ENCODE measurements at places on chromosomes 7 and 10.

GRCh38 chr10:24306507-24306875 lies 97.6 kb downstream of the KIAA1217 start:
- DNase-seq: peak; percentile 35

DNA sequence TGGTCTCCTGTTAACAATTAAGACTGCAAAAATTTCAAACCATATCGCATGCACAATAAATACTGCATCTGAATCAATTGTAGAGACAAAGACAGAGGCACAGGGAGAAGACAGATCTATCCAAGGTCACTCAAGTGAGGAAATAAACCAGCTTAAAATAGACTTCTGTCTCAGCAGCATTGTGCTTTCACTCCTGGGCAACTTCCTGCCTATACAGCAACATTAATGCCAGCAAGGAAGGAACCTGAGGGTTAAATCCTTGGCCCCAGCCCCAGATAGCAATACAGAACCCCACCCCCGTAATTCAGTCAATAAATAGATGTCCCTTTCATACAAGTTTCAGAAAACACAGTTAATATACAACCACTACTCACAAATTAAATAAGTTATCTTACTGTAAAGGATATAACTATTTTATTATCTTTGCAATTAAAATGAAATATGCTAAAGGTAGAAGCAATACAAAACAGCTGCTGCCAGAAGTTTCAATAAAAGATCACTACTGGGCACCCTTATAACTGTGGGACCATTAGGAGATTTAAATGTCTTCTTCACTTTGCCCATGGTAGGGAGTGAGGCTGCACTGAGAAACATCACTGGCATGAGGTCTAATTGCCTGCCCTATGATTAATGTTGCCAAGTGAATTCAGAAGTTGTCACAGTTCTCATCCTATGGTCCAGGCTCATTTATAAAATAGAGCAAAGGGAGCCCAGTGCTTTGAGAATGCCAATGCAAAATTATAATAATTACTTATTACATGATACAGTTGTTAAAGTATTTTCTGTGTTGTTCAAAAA lies 49.4 kb downstream of the CAV1 start:
- no peak for DNase-seq

- DNase-seq: peak; percentile 33
Observed at GRCh38 chr7:138564365-138564764, 104.3 kb downstream of the TRIM24 start.

DNA sequence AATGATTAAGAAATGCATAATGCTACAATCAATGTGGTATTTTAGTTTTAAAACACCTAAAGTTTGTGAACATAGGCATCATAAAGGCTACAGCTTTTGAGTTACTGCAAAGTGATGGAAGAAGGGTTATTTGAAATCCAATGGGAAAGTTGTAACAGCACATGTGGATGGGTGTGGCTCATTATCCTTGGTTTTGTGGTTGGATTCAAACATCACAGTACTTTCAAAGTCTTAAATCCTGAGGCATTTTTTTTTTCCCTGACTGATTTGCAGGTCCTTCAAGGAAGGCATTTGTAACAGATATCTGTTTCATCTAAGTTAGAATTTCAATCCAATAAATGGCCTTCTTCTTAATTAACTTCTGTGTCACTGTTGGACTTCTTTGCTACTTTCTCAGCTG lies 9.8 kb upstream of the SHTN1 start:
- DNase-seq: no peak

DNA sequence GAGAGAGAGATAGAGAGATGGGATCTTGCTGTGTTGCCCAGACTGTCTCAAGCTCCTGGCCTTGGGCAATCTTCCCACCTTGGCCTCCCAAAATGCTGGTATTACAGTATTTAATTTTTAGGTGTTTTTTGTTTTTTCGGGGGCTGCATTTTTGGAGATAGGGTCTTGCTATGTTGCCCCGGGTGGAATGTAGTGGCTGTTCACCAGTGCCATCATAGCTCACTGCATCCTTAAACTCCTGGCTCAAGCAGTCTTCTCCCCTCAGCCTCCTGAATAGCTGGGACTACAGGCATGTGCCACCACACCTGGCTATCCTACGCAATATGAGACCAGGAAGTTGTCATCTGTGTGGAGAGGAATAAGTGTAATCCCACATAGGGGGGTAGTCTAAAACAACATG lies 42.4 kb downstream of the KCTD7 start:
- DNase-seq: no peak

DNA sequence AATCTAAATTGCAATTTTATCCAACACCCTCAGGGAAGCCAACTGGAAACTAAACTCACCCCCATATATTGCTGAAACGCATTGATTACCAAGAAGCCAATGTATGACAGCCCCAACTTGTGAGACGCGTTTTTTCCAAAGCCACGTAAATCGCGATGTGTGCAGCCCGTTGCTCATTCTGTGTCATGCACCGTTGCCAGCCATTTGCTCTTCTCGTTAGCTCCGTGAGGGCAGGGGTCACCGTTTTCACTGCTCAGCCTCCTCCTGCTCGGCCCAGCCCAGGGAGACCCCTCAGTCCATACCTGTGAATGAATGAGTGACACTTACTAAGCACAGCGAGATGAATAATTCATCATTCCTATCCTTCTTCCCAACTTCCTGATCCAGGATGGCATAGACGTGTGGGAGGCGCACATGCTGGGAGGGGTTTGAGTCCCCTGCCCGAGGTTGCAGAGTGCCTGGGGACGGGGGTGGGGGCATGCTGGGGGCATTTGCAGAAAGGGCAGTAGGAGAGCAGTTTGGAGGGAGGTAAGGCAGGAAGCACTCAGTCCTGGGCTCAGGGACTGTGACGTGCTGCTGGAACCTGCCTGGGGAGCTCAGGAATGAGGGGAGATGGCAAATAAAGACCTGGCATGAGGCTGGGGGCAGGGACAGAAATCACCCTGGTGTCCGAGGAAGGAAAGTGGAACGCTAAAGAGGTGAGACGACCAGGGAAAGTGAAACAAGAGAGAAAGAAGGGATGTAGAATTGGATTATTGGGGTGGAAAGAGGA lies 104.2 kb upstream of the SDK1 start:
- no peak for DNase-seq

- no peak for DNase-seq
Observed at GRCh38 chr7:75961218-75961617, 33.2 kb downstream of the TMEM120A start.

DNA sequence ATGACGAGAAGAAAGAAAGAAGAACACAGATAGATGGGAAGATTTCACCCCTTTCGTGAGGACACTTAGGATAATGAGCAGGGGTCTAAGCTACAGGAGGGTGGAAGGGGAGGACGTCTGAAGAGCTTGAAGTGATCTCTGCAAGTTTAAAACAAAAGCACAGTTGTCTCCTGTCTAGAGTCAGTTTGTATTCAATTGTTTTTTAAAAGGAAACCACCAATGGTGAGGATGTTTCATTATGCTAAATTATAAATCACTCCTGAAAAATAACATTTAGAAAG lies 85.9 kb downstream of the ADAM12 start:
- no peak for DNase-seq

GRCh38 chr7:1033546-1034145 lies 10.7 kb upstream of the GPR146 start:
- no peak for DNase-seq

GRCh38 chr7:19674266-19674960 lies 34.4 kb downstream of the POLR1F start:
- peak; percentile 32 for DNase-seq

GRCh38 chr10:34219753-34220548 lies 595.1 kb downstream of the PARD3 start:
- DNase-seq: no peak

GRCh38 chr7:24713039-24713793 lies 44.0 kb downstream of the GSDME start:
- DNase-seq: no peak

GRCh38 chr7:123612024-123612423 lies 10.4 kb downstream of the ASB15 start:
- no peak for DNase-seq

GRCh38 chr10:2278363-2278762 lies 541.0 kb upstream of the ADARB2 start:
- no peak for DNase-seq

- no peak for DNase-seq
Observed at GRCh38 chr10:116171505-116171904, 101.5 kb downstream of the GFRA1 start.

GRCh38 chr10:92691591-92692079 lies 1.9 kb downstream of the HHEX start:
- DNase-seq: no peak

DNA sequence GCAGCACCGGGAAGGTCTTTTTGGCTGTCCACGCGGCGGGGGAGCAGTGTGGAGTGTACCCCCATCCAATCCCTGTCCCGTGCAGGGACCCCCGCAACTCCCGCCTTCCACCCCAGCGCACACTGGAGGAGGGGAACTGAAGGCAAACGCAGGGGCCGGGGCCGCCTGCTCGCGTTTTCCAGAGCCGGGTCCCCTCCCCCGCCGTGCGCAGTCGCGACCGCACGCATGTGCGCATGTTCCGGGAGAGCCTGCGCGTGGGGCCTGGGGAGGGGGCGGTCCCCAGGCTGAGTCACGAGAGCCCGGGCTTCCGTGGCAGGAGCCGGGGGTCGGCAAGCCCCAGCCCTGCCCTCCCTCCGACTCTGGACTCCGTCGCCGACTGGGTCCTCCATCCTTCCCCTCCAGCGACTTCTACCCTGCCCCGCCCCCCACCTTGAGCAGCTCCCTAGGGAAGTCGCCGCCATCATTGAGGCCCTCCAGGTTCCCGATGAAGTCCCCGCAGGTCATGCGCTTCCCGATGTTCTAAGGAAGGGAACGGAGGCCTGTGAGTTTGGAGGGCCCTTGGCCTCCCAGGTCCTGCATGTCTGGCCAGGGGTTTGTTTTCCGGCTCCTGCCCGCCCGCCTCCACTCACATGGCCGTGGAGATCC lies 8.0 kb downstream of the PSD start:
- DNase-seq: no peak

GRCh38 chr10:4807761-4808507 lies 18.1 kb upstream of the AKR1E2 start:
- peak; percentile 81 for DNase-seq

- DNase-seq: peak; percentile 48
Observed at GRCh38 chr7:134480730-134481129, 21.8 kb upstream of the AKR1B1 start.

GRCh38 chr10:47376522-47377220 lies 7.4 kb downstream of the ZNF488 start:
- no peak for DNase-seq
